ENCODE measurements at places on chromosomes 2 and 18. TPM values are rescaled to one million over a fixed set of nuclear protein-coding genes. Genes with fewer than 3 reads are reported as not detected.

HOXD10 gene
- total RNA-seq, result 1.9 TPM

MALL gene
- total RNA-seq, result 24.1 TPM

TPO gene
- 4.5 TPM for total RNA-seq

RDH14 gene
- total RNA-seq, result 19.8 TPM

PRKAG3 gene
- total RNA-seq, result 0.49 TPM

RNF103 gene
- 62.2 TPM for total RNA-seq

GRCh38 chr2:101655702-101656422 is 41.6 kb upstream of the MAP4K4 start:
- no peak for DNase-seq

DNA sequence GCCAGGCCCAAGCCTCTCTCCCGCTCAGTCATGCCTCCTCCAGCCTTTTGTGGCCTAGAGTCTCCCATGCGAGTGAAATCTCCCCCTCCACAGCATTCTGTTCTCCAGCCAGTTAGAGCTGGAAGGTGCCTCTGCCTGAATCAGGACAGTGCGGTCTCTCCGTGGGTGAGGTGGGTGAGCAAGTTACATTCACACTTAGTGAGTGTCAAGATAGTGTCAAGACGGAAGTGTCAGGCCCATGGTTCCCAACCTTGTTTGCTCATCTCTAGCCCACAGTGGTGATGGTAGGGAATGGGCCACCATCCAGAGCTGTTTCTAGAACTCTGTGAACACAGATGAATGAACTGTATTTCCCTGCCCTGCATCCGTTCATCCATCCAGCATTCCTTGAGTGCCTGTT is 59.5 kb downstream of the LPIN1 start:
- DNase-seq, result no peak

GRCh38 chr18:76855594-76855993 is 33.2 kb downstream of the ZNF236 start:
- no peak for DNase-seq

GRCh38 chr2:195659982-195660890 is 3.2 kb downstream of the SLC39A10 start:
- DNase-seq, result peak; percentile 81

- DNase-seq, result no peak
These were observed 507.4 kb upstream of the PKDCC start for GRCh38 chr2:41540272-41540998.

GRCh38 chr18:79645291-79645983 is 34.2 kb upstream of the CTDP1 start:
- DNase-seq, result no peak

GRCh38 chr2:236254674-236255073 is 9.5 kb downstream of the ASB18 start:
- DNase-seq, result no peak

DNA sequence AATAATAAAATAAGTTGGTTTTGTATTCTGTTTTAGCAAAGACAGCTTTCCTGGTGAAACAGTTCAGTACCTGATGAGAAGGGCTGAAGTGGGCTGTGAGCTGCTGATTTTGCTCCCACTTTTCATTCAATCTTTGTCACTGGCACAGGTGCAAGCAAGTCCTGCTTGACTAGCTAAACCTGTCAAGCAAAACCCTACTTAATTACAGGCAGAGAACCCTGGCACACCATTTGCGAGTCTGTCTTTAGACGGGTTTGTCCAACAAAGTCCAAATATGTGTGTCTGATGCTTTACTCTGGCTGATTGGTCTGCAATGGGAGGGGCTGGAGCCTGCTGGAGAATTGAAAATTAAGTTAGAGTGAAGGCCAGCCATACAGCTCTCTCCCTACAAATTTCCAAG is 267.2 kb downstream of the EPHA4 start:
- DNase-seq, result no peak

DNA sequence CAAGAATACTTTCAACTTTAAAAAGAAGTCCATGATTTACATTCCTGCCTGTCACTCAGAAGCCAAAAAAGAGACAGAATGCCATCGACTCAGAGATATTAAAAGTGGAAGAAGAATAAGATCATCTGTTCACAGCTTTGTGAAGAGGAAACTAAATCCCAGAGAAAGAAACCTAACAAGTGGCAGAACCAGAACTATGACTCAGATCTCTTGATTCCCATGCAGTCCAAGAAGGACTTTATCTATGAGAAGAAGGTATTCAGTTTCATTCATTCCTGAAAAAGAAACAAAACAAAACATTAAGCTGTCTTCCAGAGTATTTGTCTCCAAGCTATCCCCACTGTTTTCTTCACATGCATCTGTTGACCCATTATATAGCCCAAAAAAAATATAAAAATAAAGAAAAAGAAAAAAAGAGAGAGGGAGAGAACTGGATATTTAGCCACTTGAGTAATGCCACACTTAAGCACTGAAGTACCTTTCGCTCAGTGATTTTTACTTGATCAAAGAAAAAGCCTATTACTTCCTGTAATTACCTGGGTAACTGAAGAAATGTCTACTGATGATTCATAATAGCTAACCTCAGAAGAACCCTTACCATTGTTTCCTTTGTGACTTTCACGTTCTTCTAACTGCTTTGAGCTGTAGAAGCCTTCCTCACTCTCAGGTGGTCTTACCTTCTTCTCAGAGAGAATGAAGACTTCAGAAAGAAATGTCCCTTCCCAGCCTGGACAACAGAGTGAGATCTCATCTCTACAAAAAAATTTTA is 17.7 kb upstream of the AKAIN1 start:
- DNase-seq, result no peak

DNA sequence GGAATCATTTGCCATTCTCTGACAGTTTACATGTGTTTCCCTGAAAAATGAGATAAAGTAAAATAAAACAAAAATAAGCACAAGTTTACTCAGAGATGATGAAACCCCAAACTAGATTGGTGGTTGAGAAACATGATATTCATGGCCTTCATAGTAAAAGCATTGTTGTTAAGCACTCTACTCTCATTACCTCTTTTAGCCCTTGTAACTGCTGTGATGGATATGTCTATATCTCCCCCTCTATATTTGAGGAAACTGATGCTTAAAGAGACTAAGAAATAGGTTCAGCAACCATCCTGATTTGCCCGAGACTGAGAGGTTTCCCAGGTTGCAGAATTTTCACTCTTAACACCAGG is 33.9 kb upstream of the GALNT3 start:
- DNase-seq, result no peak

DNA sequence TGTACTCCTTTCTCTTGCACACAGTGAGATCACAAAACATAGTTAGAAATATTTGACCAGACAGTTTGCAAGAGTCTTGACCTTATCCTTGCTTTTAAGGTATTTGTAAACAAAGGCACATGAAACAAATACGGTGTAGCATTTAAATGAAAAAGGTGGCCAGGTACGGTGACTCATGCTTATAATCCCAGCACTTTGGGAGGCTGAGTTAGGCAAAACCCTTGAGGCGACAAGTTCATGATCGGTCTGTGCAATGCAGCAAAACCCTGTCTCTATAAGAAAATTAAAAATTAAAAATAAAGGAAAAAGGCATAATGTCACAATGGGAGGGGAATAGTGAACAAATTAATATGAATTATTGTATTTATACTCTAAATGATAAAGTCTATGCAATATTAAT is 109.5 kb upstream of the PIK3C3 start:
- no peak for DNase-seq

- DNase-seq, result peak; percentile 63
These were observed 530 bp downstream of the GALNT1 start for GRCh38 chr18:35581898-35582641.

DNA sequence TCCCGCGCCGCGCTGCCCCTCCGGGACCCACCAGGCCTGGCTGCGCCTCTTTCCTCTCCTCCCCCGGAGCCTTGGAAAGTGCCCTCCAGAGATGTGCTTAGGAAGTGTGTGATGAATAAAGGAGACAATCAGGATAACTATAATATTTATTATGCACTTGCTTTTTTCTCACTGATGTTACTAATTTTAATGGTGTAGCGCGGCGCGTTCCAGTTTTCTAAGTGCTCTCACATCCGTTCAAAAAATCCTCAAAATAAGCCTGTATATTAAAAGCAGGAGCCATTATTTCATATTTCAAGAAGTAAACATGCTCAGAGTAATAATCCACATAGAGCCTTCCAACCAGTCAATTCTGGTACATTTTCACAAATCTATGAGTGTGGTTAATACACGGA is 941 bp upstream of the MPPE1 start:
- DNase-seq, result no peak

GRCh38 chr2:113806217-113806913 is 49.9 kb upstream of the SLC35F5 start:
- no peak for DNase-seq

Data from sciatic nerve (tissue), 2 donors.